ENCODE measurements at places on chromosomes 4 and X. TPM values are rescaled to one million over a fixed set of nuclear protein-coding genes. Genes with fewer than 3 reads are reported as not detected.

Gene TLR10
- total RNA-seq = not detected

DNA sequence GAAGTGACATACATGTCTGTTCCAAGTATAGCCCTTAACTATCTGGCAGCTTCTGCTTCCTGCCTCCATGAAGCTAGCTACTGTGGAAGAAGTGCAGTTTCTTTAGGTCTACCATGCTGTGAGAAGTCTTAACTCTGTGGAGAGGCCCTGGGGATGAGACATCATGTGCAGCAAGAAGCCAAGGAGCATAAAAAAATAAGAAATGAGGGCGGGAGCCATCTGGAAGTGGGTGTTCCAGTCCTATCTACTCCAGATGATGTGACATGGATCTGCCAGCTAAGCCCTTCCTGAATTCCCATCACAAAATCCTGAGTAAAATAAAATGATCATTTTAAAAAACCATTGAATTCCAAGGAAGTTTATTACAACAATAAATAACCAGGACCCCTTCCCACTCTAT, 87.9 kb upstream of the TBC1D9 start:
- H3K36me3 ChIP-seq = no peaks in the 10 kb centered on the region
- no peaks in the 10 kb centered on the region for H3K27me3 ChIP-seq
- no peak overlapping the region for H3K4me3 ChIP-seq
- 0 out of 2 replicates have a peak, but pooled peaks cover 5% of the 10 kb centered on the region for H3K4me1 ChIP-seq
- no peak for DNase-seq
- H3K27ac ChIP-seq = no peak overlapping the region

DNA sequence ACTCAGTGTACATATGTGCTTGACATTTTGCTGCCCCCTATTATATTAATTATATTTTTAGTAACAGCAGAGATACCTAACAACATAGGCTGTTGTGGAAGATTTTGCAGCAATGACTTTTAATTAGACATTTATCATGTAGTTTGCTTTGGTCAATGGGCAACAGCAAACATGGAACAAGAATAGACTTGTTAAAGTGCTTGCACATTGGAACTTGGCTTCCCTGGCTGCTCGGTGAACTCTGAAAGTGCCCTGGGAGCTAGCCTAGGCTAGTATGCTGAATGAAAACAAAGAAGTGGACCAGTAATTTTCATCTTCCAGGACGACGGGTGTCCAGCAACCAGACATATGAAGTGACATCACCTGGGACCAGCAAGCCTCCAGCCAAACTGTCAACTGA, 1157.1 kb downstream of the ARAP2 start:
- H3K36me3 ChIP-seq = no peaks in the 10 kb centered on the region
- no peak overlapping the region for H3K4me3 ChIP-seq
- DNase-seq = no peak
- no peaks in the 10 kb centered on the region for H3K4me1 ChIP-seq
- H3K27ac ChIP-seq = no peak overlapping the region
- no peaks in the 10 kb centered on the region for H3K27me3 ChIP-seq

DNA sequence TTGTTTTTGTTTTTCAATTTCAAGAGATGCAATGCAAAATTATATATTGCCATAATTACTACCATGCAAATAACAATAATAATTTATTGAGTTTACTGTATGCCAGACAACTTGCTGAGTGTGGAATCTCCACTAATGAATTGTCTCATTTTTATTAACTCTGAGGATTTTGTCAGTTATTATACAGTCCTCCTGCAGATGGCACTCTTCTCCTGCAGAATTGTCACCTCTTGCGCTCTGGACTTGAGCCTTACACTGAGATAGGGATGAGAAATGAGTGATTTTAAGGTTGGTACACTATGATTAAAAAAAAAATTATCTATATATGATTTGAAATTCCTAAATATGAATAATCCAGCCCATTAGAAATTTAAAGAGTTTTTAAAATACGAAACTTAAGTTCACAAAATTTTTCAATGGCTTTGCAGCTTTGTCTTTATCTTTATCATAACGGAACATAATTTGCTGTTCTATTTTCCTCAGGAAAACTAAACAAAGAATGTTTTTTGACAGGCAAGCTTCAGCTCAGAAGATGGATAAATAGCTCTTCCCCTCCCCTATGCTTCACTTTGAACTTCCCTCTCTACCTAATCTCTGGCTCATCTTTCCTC, 12.7 kb upstream of the PAQR3 start:
- no peaks in the 10 kb centered on the region for H3K36me3 ChIP-seq
- no peaks in the 10 kb centered on the region for H3K27me3 ChIP-seq
- no peak overlapping the region for H3K4me3 ChIP-seq
- no peak overlapping the region for H3K27ac ChIP-seq
- DNase-seq = no peak
- no peaks in the 10 kb centered on the region for H3K4me1 ChIP-seq

Gene SFRP2
- total RNA-seq = not detected

DNA sequence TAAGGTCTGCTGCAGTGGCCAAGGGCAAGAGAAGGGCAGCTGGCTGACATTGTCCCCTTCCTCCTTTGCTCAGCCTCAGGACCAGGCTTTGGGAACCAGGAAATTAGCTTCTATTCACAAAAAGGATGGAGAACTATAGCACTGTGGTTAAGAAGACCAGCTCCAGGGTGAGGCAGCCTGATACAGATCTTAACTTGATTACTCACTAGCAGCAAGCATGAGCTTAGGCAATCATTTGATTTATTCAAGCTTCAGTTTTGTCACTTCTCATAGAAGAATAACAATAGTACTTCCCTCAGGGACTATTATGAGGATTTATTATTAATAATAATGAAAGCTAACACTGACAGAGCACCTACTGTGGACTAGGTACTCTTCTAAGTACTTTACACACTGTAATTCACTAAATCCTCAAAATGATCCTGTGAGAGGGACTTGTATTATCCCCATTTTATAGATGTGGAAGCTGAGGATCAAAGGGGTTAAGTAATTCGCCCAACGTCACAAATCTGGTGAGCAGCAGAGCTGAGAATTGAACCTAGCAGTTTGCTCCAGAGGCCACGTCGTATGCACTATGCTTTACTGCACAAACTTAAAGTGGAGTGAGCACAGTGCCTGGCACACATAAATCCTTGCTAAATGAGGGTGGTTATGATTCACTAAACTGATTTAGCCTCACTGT, 130.4 kb upstream of the PAK3 start:
- H3K4me1 ChIP-seq = no peaks in the 10 kb centered on the region
- H3K27ac ChIP-seq = no peak overlapping the region
- H3K27me3 ChIP-seq = no peaks in the 10 kb centered on the region
- no peak for DNase-seq

DNA sequence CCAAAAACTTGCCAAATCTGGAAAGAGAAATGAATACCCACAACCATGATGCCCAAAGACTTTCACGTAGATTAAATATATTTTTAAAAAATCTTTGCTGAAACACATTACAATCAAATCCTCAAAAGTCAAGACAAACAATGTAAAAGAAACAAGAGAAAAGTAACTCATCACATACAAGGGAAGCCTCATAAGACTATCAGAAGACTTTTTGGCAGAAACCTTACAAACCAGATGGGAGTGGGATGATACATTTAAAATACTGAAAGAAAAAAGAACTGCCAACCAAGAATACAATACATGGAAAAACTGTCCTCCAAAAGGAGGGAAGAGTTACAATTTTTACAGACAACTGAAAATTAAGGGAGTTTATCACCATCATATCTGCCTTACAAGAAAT, 319.0 kb upstream of the INTU start:
- H3K27ac ChIP-seq = no peak overlapping the region
- no peak overlapping the region for H3K4me3 ChIP-seq
- no peaks in the 10 kb centered on the region for H3K36me3 ChIP-seq
- no peak for DNase-seq
- H3K27me3 ChIP-seq = no peaks in the 10 kb centered on the region
- H3K4me1 ChIP-seq = no peaks in the 10 kb centered on the region

Gene ANXA10
- total RNA-seq = not detected

- DNase-seq = no peak
- peak overlapping the region; percentile 82 for H3K27ac ChIP-seq
- H3K27me3 ChIP-seq = no peaks in the 10 kb centered on the region
- no peaks in the 10 kb centered on the region for H3K4me1 ChIP-seq
- peak overlapping the region; percentile 100 for H3K4me3 ChIP-seq
- no peaks in the 10 kb centered on the region for H3K36me3 ChIP-seq
Measured at GRCh38 chr4:2007804-2008670, 737 bp downstream of the NELFA start.

GRCh38 chr4:178970433-178971140, 1528.3 kb upstream of the AGA start:
- no peaks in the 10 kb centered on the region for H3K36me3 ChIP-seq
- H3K4me1 ChIP-seq = no peaks in the 10 kb centered on the region
- no peaks in the 10 kb centered on the region for H3K27me3 ChIP-seq
- no peak overlapping the region for H3K27ac ChIP-seq

Gene CCNG2
- 25.6 TPM for total RNA-seq

- H3K36me3 ChIP-seq = no peaks in the 10 kb centered on the region
- no peaks in the 10 kb centered on the region for H3K4me1 ChIP-seq
- peak overlapping the region; percentile 57 for H3K4me3 ChIP-seq
- no peak for DNase-seq
Measured at GRCh38 chrX:151396042-151396824, 773 bp upstream of the VMA21 start.

DNA sequence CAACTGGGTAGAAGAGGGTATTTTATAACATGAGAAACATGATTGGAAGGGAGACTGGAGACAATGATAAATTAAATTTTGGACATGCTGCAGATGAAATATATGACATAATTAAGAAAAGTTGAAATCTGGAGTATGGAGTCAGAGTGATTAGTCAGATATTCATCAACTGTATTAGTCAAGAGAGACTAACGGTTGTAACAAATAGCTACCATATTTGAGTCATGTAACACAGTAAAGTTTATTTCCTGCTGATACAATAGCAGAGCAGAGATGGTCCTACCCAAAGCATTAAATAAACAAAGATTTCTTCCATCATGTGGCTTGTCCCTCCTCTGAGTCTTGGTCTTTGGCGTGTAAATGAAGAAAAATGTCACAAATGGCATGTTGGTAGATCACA, 321.3 kb downstream of the GALNTL6 start:
- H3K27ac ChIP-seq = no peak overlapping the region
- no peaks in the 10 kb centered on the region for H3K27me3 ChIP-seq
- no peaks in the 10 kb centered on the region for H3K36me3 ChIP-seq
- H3K4me1 ChIP-seq = no peaks in the 10 kb centered on the region

DNA sequence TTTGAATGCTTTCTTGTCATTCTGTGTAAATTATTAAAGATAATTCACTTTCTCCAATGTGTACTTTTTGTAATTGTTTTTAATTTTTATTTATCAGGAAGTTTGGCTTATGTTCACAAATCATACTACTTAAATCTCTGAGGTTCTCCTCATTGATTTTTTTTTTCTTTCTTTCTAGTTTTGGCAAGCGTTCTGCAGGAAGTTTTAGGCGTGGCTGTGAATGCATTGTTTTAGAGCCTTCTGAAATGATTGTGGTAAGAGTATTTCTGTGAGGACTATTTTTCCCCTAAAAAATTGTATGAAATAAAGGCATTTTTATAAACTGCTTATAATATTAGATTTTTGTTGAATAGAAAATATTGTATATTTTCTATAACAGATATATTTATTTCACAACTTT, 135.8 kb downstream of the RAPGEF2 start:
- no peak for DNase-seq
- H3K27me3 ChIP-seq = no peaks in the 10 kb centered on the region
- H3K4me1 ChIP-seq = no peaks in the 10 kb centered on the region
- H3K36me3 ChIP-seq = no peaks in the 10 kb centered on the region

Gene SYP
- 23.3 TPM for total RNA-seq

Gene CSAG1
- total RNA-seq = not detected
